ENCODE measurements at places on chromosomes 7 and 10. TPM values are rescaled to one million over a fixed set of nuclear protein-coding genes. Genes with fewer than 3 reads are reported as not detected.

KCP gene
- total RNA-seq, result not detected

MYO1G gene
- total RNA-seq, result not detected

FOXP2 gene
- total RNA-seq, result not detected

VPS37D gene
- 1.4 TPM for total RNA-seq

HOXA10 gene
- 26.7 TPM for total RNA-seq

TMED4 gene
- total RNA-seq, result 152 TPM

ST8SIA6 gene
- not detected for total RNA-seq

HACD1 gene
- 71.8 TPM for total RNA-seq
